WTC11 (cell line): ENCODE measurements at places on chromosomes 16 and 17. TPM values are rescaled to one million over a fixed set of nuclear protein-coding genes. Genes with fewer than 3 reads are reported as not detected.

GRCh38 chr17:17179371-17179827, 26.7 kb downstream of the PLD6 start:
- no peak for DNase-seq

GRCh38 chr17:27244491-27245223, 49.3 kb upstream of the WSB1 start:
- DNase-seq = peak; percentile 55

DNA sequence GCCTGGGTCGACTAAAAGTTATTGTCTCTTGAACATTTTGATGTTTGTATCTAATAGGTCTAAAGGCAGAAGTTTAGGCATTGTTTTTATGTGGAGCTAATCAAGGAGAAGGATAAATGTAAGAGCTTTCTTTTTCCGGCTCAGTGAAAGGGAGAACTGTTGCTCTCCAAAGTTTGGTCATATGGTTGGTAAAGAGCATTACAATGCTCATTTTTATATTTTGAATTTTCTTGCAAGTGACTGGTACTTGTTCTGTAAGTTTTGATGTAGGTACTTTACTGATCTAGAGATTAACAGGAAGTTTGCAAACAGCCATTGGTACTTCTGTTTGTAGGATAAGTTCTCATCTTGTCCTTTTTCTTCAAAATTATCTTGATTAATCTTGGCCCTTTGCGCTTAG, 30.9 kb upstream of the BCAS3 start:
- no peak for DNase-seq

DNA sequence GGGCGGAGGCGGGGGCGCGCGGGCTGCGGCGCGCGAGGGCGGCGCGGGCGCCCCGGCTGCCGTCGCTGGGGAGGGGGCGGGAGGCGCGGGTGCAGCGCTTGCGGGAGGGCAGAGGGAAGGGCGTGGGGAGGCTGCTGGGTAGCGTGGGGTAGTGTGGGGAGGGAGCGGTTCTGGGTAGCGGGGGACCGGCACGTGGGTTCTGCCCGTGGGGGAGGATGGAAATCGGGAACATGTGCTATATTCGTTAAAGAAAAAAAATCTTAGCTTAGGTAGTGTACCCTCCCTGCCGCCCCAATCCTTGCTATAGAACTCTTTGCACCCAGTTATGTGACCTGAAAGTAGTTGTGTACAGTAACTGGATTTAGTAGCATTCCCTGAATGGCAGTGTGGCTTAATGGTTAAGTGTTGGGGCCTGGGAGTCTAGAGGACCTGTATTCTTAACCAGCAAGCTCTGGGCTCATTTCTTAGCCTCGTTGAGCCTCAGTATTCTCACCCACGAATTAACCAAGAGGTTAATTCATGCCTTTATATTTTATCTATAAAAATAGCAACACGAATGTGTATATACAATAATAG, 646 bp downstream of the RABEP1 start:
- DNase-seq = peak; percentile 16

- peak; percentile 94 for DNase-seq
Measured at GRCh38 chr16:86554917-86555703, at the start of gene MTHFSD. MTHFSD (minus strand) TSS chr16:86555235; CDS start chr16:86555184, 51 bp downstream.

- no peak for DNase-seq
Measured at GRCh38 chr17:61323909-61324868, 75.5 kb upstream of the TBX2 start.

KRT9 gene
- total RNA-seq = not detected in 3 replicates
